ENCODE measurements at places on chromosomes 1 and 21.
A peak's percentile ranks its signal among the peaks of the same experiment; 100 is the strongest.

GRCh38 chr1:40199126-40199525 lies 37.9 kb downstream of the RLF start:
- H3K4me1 ChIP-seq: no peaks in the 10 kb centered on the region
- no peak overlapping the region for H3K27ac ChIP-seq
- H3K27me3 ChIP-seq: no peaks in the 10 kb centered on the region
- H3K36me3 ChIP-seq: peaks cover 32% of the 10 kb centered on the region

GRCh38 chr1:34847094-34847493 lies 12.5 kb downstream of the SMIM12 start:
- no peak for DNase-seq
- H3K36me3 ChIP-seq: peaks cover 6% of the 10 kb centered on the region
- no peak overlapping the region for H3K4me3 ChIP-seq
- H3K4me1 ChIP-seq: peaks cover 4% of the 10 kb centered on the region
- H3K27ac ChIP-seq: no peak overlapping the region

DNA sequence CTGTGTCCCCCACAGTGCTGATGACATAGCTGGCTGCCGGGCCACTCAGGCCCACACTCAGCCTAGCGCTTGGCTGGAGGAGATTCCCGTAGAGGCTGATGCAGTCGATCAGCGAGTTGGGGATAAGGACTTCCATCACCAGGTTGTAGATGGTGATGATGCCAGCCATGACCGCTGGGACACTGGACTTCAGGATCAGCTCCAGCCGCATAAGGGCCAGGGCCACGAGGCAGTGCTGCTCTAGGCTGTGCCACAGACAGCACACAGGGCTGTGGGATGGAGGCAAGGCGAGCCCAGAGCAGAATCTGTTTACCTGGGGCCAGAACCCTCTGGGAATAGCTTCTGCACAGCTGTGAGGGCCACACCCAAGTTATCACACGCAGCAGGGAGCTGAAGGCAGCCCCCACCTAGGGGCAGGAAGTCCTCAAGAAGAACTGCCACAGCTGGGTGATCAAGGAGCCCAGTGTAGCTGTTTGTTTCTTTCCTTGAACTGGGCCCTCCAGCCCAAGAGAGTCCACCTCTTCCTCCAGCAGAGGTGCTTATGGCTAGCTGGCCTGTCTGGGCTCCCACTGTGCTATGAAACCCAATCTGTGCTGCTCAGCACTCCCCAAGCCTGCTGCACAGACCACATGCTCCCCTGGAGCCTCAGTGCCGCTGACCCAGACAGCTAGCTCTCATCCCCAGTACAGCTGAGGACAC lies 6.2 kb downstream of the SLC2A1 start:
- H3K36me3 ChIP-seq: peaks cover 50% of the 10 kb centered on the region
- H3K27me3 ChIP-seq: no peaks in the 10 kb centered on the region
- H3K4me3 ChIP-seq: peak overlapping the region; percentile 55
- no peak for DNase-seq
- peaks cover 81% of the 10 kb centered on the region for H3K4me1 ChIP-seq

GRCh38 chr1:39372105-39372504 lies 119.3 kb upstream of the BMP8A start:
- no peaks in the 10 kb centered on the region for H3K27me3 ChIP-seq
- H3K4me1 ChIP-seq: no peaks in the 10 kb centered on the region
- no peak overlapping the region for H3K27ac ChIP-seq
- no peak overlapping the region for H3K4me3 ChIP-seq

DNA sequence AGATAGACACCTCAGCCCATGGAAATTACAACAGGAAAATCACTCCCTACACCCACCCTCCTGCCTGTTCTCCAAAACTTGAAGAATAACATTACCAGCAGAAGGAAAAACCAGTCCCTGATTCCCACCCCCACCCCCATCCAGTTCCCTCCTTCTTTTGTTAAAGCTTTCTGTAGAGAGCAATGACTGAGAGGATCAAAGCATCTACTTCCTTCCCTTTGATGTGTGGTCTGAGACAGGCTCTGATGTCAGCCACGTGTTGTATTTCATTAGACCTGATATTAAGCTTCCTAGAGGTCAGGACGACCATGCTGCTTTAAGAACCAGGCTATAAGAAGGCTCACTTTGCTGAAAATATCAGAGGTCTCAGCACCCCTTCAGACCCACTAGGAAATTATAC lies 73.9 kb upstream of the HAO2 start:
- no peak overlapping the region for H3K4me3 ChIP-seq
- DNase-seq: no peak

DNA sequence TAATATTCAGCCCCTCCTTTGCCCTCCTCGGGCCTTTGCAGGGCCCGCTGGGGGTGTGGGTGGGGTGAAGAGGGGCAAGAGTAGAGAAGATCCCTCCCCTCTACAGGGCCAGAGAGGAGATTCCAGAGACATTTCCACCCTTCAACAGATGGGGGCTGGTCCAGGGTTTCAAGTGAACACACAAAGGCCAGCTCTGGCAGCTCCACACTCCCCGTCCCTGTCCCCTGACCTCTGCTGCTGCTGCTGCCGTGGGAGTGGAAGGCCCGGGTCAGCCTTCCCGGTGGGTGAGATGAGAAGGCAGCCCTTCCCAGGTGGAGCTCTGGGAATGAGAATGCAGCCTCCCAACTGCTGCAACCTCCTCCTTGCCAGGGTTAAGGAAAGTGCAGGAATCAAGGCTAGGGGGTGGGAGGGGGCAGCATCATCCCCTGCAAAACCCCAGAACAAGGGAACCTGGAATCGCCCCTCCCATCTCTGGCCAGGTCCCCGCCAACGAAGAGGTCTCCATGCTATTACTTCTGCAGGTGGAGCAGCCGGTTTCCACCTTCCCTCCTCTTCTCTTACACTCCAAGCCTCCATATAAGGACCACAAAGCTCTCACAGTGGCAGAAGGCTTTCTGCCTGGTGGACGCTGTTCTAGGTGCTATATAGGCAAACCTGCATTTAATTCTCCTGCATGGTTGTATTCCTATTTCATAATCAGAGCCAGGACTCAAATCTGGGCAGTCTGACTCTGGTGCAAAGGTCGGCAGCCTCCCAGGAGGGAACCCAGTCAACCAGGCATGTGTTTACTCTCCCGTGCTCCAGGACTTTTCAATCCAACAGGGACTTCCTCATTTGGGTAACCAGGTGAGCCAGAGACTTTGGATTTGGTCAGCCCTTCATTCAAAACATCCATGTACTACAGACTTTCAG lies 22.9 kb upstream of the ARHGEF10L start:
- peaks cover 20% of the 10 kb centered on the region for H3K27me3 ChIP-seq
- no peak for DNase-seq
- no peaks in the 10 kb centered on the region for H3K36me3 ChIP-seq
- H3K4me3 ChIP-seq: no peak overlapping the region

- peak overlapping the region; percentile 99 for H3K27ac ChIP-seq
- H3K36me3 ChIP-seq: peaks cover 2% of the 10 kb centered on the region
- no peaks in the 10 kb centered on the region for H3K27me3 ChIP-seq
- DNase-seq: no peak
- peak overlapping the region; percentile 83 for H3K4me3 ChIP-seq
- H3K4me1 ChIP-seq: peaks cover 85% of the 10 kb centered on the region
Observed at GRCh38 chr1:203289982-203290260, 15.4 kb upstream of the BTG2 start.

GRCh38 chr1:203589171-203589570 lies 37.5 kb upstream of the ATP2B4 start:
- no peak for DNase-seq
- H3K36me3 ChIP-seq: no peaks in the 10 kb centered on the region
- H3K27ac ChIP-seq: no peak overlapping the region
- no peak overlapping the region for H3K4me3 ChIP-seq

GRCh38 chr1:236000781-236001180 lies 64.1 kb downstream of the NID1 start:
- H3K4me3 ChIP-seq: no peak overlapping the region
- H3K36me3 ChIP-seq: peaks cover 1% of the 10 kb centered on the region
- no peak for DNase-seq
- peaks cover 3% of the 10 kb centered on the region for H3K27me3 ChIP-seq

GRCh38 chr1:52574594-52574993 lies 21.7 kb upstream of the TUT4 start:
- H3K27me3 ChIP-seq: no peaks in the 10 kb centered on the region
- peaks cover 24% of the 10 kb centered on the region for H3K4me1 ChIP-seq
- H3K27ac ChIP-seq: no peak overlapping the region
- no peak overlapping the region for H3K4me3 ChIP-seq
- DNase-seq: no peak

DNA sequence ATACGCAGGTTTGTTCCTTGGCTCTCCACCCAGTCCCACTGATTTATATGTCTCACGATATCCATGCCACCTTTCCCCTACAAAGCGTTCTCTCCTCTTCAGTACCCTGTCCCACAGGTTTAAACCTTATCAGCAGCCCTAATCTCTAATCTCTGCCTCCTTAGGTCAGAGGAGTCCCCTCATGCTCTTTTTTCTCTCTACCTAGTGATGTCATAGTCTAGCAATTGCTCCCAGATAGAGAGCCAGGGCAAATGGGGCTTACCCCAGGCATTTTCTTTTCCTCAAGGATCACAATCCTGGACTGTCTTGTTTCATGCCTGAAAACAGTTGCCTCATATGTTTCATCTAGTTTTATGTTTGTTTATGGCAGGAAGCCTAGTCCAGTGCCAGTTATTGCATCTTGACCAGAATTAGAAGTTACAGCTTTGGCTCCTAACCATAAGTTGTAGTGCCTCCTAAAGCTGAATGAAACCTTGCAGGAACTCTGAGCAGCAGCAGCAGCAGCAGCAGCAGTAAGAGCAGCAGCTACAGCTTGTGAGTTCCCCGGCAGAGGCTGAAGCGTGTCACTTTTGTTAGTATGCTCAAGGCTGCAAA lies 26.7 kb upstream of the TP53BP2 start:
- no peaks in the 10 kb centered on the region for H3K4me1 ChIP-seq
- no peaks in the 10 kb centered on the region for H3K36me3 ChIP-seq
- no peak for DNase-seq
- H3K4me3 ChIP-seq: no peak overlapping the region

DNA sequence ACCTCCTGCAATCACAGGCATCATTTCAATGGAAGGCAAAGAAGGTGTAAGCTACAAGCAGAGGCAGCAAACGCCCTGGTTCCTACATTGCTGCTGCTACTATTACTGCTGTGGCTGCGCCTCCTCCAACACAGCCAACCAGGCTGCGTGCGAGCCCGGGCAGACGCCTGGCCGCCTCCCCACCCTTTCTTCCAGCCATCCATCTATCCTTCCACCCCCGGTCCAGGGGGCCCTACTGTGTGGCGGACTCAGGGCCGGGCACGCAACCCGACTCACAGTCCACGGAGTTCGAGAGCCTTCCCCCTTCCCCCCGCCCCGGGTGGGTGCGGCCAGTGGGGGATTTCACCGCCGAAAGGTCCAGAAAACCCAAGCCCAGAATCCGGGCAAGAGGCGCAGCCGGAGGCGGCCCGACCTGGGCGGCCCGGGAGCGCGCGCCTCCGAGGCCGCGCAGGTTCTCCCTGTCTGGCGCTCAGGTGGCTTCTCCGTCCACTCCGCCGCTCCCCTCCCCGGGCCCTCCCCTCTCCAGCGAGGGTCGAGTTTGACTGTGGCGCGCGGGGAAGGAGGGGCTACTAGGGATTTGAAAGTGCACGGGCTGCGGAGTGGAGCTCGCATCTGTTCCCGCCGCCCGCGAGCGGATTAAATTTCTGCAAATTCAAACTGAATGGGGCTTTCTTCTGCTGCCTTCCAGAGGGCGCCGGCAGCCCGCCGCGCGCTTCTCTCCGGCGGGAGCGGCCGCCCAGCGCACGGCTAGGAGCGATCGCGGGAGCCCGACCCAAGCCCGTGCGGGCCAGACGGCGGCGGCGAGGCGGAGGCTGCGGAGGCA lies at the start of gene HUNK:
HUNK (plus strand) TSS at position 569 of the 823 bp plus-strand sequence. CDS start 655 bp downstream, outside the sequence.
- peaks cover 2% of the 10 kb centered on the region for H3K36me3 ChIP-seq
- no peak for DNase-seq
- H3K4me3 ChIP-seq: peak within 1 kb of the TSS; percentile 77
- H3K27me3 ChIP-seq: peaks cover 49% of the 10 kb centered on the region

DNA sequence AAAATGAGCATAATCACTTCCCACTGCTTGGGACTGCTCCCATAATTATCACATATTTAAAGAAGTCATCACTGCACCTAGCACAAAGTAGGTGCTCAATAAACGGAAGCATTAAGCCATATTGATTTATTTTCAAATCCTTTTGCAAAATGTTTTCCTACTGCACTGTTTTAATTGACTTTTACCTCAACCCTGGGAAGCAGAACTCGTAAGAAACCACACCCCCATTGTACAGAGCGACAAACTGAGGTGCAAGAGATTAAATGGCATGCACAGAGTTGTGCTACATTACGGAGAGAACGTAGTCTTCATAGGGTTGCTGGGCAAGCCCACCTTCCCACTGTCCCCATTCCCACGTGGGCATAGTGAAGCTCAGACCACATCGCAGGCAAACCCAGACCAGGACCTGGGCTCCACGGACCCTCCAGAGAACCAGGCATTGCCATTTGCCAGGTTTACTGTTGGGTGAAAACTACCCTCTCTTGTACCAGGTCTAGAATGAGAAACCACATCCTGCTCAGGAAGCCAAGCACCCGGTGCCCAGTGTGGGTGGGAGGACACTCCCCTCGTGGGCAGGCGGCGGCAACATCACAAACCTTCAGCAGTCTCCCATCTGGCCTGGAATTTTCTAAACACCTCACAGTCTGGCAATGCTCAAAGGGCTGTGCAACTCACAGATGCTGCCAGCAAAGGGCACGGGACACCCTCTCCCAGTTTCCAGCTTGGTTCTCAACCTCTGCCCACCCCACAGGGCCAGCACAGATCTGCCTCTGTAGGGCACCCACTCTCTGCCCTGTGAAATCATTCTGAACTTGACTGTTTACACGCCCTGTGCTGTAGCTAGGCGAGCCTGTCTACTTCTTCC lies 8.2 kb downstream of the IFFO2 start:
- peak overlapping the region; percentile 60 for H3K4me3 ChIP-seq
- DNase-seq: no peak
- peak overlapping the region; percentile 75 for H3K27ac ChIP-seq
- peaks cover 2% of the 10 kb centered on the region for H3K27me3 ChIP-seq

DNA sequence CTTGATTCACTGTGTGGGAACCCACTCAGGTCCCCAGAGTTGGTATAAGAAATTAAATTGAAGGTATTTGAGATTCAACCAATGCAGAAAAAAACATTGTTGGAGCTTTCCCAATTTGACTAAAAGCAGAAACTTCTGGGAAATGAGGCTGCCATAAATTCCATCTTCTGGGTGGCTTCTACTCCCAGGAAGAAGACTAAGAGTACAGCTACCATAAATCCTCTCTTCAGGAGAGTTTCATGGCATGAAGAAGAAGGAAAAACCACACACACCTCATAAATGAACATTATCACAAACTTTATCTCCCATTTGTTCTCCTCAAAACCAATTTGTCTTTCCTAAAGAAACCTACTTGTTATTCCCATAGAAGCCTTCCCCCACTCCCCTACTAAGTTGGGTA lies 283.9 kb downstream of the DPYD start:
- no peaks in the 10 kb centered on the region for H3K27me3 ChIP-seq
- no peak for DNase-seq
- H3K4me3 ChIP-seq: no peak overlapping the region
- H3K27ac ChIP-seq: no peak overlapping the region

- H3K27ac ChIP-seq: no peak overlapping the region
- H3K27me3 ChIP-seq: no peaks in the 10 kb centered on the region
- DNase-seq: no peak
- H3K4me1 ChIP-seq: no peaks in the 10 kb centered on the region
- no peaks in the 10 kb centered on the region for H3K36me3 ChIP-seq
Observed at GRCh38 chr21:27306206-27306605, 339.3 kb upstream of the ADAMTS5 start.

Data from activated T-helper 1 cell treated with anti-CD3 and anti-CD28 coated beads, Interleukin-12 subunit alpha, Interleukin-12 subunit beta, Interleukin-2, Interleukin-4 antibody, amounts not matched to agents 30 ng/mL and 10 ng/mL and 1 ng/mL, durations not matched to agents 14 hours and 24 hours and 36 hours (primary cell).